Skin of body (tissue), 3 donors: ENCODE measurements at places on chromosomes 3 and 15. TPM values are rescaled to one million over a fixed set of nuclear protein-coding genes. Genes with fewer than 3 reads are reported as not detected.

DNA sequence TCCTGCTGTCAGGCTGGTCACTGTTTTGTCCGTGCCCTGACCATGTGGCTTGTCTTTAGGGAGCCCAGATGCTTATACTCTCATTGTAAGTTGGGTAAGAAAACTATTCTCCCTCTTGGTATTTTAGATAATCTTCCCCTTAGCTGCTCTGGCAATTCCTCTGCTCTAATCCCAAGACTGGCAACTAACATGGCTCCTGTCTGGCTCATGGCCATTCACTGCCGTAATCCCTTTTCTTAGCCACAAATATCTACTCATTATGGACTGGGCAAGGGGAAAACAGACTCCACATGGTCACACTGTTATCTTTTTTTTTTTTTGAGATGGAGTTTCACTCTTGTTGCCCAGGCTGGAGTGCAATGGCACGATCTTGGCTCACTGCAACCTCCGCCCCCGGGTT, 38.8 kb downstream of the TYRO3 start:
- no peak for DNase-seq

DNA sequence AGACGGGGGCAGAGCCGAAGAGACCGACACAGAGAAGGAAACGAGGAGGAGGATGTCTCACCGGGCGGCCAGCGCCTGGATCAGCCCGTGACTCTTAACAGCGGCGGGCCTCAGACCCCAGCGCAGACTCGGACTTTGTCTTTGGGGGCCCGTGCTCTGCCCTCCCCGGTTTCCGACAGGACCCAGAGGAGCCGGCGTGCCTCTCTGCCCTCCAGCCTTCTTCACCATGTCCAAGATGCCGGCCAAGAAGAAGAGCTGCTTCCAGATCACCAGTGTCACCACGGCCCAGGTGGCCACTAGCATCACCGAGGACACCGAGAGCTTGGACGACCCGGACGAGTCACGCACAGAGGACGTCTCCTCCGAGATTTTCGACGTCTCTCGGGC, 1.0 kb downstream of the TSC22D2 start:
- DNase-seq = no peak

DNA sequence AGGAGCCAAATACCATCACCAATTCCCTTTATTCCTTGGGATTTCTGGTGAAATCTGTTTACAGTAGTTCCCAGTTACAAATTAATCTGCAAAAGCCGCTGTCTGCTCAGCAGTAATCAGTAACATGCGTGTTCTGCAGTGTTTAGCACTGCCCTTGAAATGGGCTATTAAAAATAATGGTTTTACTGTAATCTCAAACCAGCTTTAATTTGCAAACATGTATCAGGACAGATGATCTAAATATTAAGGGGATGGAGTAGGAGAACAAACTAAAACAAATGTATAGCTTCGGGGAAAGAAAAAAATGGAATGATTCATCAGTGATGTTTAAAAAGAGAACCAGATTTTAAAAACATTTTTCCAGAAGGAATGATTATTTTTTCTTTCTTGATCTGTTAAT, 513.2 kb downstream of the MECOM start:
- DNase-seq = no peak

DNA sequence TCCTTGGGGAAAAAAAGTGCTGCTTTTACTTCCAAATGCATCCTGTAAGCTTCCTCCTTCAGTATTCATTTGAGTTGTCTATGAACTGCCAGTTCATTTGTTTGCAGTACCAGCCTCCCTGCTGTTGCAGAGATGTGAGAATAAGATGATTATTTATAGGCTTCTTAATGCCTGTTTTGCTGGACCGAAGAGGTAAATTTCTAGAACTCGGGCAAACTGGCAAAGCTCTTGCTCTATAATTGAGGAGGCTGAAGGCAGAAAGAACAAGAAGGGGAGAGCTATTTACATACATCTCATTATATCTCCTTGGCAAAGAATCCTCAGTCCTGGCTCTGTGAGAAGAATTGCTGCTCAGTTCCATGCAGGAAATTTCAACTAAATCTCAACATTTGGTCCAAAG, 790.4 kb downstream of the GRM7 start:
- DNase-seq = no peak

SAXO2 gene
- 1.3 TPM for total RNA-seq

- DNase-seq = no peak
Observed at GRCh38 chr15:44181410-44181809, 13.7 kb downstream of the FRMD5 start.

ADCY5 gene
- total RNA-seq = 4.0 TPM

DNA sequence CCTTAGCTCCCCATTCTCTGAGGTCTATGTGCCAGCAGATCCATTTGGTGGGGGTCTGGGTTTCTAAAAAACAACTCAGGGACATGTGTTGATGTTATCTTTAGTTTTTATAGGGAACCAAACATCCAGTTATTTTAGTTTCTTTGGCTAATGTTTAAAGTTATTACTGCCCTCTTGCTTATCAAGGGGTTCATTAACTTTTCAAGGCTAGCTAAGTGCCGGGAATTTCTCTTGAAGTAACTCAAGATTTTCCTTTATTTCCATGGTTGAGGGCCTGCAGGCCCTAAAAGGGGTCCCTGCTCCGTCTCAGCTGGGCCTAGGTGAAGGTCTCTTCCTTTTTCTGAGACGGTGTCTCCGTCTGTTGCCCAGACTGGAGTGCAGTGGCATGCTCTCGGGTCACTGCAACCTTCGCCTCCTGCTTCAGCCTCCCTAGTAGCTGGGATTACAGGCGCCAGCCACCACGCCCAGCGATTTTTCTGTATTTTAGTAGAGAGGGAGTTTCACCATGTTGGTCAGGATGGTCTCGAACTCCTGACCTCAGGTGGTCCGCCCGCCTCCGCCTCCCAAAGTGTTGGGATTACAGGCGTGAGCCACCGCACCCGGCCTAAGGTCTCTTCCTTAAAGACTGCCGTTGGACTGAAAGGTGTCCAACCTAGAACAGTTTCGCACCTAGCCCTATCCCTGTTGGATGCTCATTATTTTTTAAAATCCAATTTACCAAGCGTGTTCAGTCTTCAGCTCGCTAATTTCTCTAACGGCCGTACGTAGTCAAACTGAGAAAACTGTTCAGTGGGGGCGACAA, 1.3 kb upstream of the OXSR1 start:
- no peak for DNase-seq

- no peak for DNase-seq
Observed at GRCh38 chr3:135447483-135447882, 518.0 kb upstream of the PPP2R3A start.

- no peak for DNase-seq
Observed at GRCh38 chr3:195017151-195017550, 253.8 kb downstream of the XXYLT1 start.

THRB gene
- total RNA-seq = 18.1 TPM

DNA sequence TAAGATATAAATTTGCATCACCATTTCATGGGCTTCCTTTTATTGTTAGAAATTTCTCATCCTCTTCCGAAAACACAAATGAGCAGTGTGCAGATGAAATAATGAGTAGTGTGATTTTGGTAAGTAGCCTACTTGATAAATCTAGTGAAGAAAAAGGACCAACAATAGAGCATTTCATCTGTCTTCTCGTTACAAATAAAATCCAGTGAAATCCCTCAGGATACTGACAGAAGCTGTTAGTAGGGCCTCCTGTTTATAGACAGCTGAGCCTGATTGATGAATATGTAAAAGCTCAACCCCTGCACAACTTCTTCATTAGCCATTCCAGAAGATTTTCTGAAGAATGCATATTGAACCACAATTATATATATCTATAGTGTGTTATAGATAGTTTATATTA, 363.7 kb upstream of the EPHA6 start:
- no peak for DNase-seq

MGLL gene
- total RNA-seq = 32.7 TPM

NPHP3 gene
- total RNA-seq = 38.3 TPM

DNA sequence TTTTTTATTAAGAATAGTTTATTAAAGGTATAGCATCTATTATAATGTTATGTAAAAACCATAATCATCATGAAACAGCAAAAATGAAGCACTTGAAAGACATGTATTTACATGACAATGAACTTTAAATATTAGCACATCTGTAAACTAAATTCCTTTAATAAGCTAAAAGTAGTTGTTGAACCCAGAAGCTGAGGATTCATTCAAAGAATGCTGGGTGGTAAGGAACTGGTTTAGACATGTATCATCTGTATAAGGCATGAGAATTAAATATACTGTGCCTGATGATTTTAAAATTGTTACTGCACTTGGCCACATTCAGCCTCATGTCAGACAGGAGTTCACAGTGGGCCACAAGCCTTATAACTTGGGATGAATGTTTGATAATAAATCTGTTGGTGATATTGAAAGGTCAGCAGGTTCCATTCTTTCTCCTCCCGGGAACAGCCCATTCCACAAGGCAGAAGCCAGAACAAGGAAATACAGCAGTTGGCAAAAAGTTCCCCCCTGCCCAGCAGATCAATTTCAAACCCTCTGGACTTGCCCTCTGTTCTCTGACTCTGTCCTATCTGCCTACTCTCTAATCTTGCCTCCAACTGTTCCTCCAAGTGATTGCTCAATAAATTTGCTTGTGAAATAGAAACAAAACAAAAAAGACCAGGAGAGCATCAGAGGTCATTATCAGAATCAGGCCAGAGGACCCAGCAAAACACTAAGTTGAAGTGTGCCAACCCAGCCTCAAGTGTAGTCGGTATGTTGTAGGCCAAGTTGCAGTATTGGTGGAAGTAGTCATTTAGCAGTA, 49.8 kb upstream of the TEX264 start:
- DNase-seq = no peak

SERPINI1 gene
- total RNA-seq = 14.6 TPM

DNA sequence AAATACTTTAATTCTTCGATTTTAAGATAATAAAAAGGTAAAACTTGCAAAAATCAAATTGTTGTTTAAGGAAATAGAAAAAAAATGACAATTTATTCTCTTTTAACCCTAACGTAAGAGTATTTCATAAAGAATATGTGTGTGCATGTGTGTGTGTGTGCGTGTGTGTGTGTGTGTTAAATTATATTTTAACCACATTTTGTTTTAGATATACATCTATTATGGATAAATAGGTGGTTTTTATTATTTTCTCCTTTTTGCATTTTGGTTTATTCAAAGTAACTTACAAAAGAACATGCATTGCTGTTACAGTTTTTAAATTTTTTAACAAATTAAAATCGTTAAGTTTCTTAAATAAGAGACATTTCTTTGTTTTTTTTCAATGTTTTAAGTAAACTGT, 414.4 kb downstream of the NAALADL2 start:
- no peak for DNase-seq

- DNase-seq = no peak
Observed at GRCh38 chr15:60477164-60477563, 1.8 kb downstream of the ICE2 start.

DNA sequence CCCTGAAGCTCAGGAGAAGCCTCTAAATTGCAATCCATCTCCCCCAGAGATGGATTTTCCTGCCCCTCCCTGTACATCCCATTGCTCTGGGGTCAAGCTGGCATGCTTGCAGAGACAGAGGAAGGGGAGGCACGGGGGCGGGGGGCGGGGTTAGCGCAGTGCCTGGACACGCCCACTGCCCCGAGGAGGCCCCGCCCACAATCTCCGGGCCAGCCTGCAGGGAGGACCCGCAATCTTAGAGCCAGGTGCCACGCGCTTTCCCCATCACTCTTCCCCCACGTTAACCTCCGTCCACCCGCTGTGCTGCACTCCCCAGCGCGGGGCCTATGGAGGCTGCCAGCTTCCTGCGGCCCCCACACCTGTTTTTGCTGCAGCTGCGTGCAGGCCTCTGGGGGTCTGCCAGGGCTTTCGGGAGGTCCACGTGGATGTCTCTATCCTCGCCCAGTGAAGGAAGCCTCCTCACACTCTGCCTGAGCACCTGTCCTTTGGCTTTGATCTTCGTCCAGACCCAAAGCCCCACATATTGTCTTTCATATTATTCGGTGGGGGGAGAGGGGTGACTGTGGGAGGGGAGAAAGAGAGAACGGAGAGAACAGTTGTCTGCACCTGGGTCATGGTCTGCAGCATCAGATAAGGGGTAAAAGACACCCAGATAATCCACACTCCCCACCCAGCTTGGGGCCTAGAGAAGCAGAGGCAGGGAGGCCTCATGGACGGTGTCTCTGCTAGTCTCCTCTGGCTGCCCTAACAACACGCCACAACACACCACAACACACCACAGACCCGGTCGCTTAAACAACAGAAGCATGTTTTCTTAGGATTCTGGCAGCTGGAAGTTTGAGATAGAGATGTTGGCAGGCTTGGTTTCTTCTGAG, 118.0 kb upstream of the MEF2A start:
- no peak for DNase-seq

SLC7A14 gene
- under 0.01 TPM for total RNA-seq

COL6A6 gene
- total RNA-seq = 38.9 TPM

- DNase-seq = no peak
Observed at GRCh38 chr3:14241716-14242115, 63.1 kb downstream of the LSM3 start.

GRCh38 chr3:22609139-22609538, 594.0 kb upstream of the UBE2E2 start:
- no peak for DNase-seq

ATP13A4 gene
- 22.4 TPM for total RNA-seq

STAC gene
- 12.6 TPM for total RNA-seq

- no peak for DNase-seq
Observed at GRCh38 chr3:111885578-111885977, 26.5 kb downstream of the PHLDB2 start.

DNA sequence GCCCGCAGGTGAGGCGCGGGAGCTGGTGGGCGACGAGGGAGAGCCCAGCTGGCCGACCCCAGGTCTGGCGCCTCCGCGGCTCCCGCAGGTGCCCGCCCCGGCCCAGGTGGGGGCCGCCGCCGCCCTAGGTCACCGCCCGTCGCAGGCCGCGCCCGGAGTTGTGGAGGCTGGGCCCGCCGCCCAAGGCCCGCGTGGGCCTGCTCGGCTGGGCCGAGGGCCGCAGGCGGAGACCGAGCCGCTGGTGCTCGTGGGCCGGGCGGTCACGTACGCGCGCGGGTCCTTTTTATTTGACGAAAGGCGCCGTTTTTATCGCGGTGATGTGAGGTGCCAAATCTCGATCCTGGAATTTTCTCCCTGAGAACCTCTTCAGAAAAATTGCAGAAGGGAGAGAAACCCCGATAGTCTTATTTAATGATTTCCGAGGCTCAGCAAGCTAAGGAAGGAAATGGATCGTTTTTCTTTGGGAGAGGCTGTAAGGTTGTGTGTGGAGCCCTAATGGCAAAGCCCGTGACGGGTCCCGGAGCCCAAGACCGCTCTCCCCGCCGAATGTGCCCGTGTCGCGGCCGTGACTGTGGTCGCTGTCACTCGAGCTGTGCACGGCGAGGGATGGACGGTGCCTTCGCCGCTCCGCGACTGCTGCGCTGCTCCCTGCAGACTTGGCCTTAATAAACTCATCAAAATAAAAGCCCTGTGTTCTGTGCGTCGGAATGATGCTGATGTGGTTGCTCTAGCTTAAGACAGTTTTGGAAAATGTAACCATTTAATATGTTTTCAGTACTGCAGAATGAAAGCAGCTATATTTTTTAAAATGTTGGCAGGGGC, 612 bp downstream of the APPL1 start:
- DNase-seq = peak; percentile 85

- no peak for DNase-seq
Observed at GRCh38 chr3:78314327-78314726, 1274.4 kb downstream of the ROBO2 start.

STAB1 gene
- total RNA-seq = 42.4 TPM

CPN2 gene
- total RNA-seq = 0.10 TPM

DNA sequence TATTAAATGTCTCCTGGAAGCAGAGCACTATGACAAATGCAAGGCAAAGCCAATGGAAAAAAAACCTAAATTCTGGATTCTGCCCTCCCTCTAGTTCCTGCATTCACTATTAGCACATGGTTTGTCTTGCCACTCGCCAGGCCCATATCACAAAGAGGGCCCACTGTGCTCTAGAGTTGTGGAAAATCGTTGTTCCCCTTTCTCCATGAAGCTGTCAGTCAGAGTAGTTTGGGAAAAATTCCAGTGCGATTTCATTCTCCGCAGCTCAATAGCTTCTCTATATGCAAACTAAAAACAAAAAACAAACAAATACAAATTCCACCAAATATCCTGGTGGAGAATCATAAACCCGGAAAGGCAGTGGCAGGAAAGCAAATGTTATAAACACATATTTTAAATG, 77.3 kb downstream of the RORA start:
- DNase-seq = no peak
